Peyer's patch (tissue), 4 donors: ENCODE measurements at places on chromosomes 1 and 21. TPM values are rescaled to one million over a fixed set of nuclear protein-coding genes. Genes with fewer than 3 reads are reported as not detected.

GRCh38 chr1:229205854-229206253, 65.1 kb upstream of the RAB4A start:
- H3K27me3 ChIP-seq = no peaks in the 10 kb centered on the region
- no peak for DNase-seq
- no peak overlapping the region for H3K27ac ChIP-seq
- H3K4me1 ChIP-seq = no peaks in the 10 kb centered on the region

DNA sequence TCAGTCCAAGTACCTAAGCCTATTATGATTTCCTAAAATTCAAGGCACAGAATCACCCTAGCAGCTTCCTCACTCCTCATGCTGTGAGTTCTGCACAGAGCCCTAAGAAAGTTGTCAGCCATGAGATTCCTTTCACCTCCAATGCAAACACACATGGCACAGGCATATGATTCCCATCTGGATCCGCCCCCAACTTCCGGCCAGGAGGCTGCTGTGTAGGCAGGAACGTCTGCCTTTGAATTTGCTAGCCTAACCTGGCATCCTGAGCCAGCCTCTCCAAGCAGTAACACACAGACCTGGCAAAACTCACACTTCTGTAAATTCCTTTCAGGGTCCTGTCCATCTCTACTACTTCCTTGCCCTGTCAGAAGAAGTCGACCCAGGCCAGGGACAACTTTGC, 521.1 kb upstream of the BEND5 start:
- no peak for DNase-seq
- no peaks in the 10 kb centered on the region for H3K4me1 ChIP-seq
- no peak overlapping the region for H3K4me3 ChIP-seq
- H3K27me3 ChIP-seq = no peaks in the 10 kb centered on the region
- no peaks in the 10 kb centered on the region for H3K36me3 ChIP-seq

DNA sequence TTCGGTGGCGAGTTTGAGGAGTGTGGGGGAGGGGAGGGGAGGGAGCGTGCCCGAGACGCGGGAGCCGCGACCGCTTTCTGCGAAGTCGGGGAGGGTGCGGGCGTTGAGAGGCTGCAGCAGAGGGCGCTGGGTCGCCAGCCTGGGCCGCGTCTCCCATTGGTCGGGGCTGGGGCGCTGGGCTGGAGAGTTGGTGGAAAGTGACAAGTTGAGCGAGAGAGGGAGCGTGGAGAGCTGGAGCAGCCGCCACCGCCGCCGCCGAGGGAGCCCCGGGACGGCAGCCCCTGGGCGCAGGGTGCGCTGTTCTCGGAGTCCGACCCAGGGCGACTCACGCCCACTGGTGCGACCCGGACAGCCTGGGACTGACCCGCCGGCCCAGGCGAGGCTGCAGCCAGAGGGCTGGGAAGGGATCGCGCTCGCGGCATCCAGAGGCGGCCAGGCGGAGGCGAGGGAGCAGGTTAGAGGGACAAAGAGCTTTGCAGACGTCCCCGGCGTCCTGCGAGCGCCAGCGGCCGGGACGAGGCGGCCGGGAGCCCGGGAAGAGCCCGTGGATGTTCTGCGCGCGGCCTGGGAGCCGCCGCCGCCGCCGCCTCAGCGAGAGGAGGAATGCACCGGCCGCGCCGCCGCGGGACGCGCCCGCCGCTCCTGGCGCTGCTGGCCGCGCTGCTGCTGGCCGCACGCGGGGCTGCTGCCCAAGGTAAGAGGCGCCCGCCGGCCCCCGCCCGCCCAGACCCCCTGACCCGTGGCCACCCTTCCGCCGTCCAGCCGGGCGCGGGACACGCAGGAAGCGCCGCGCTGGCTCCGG, at the start of gene ROR1:
Gene ROR1, plus strand, starts transcription at position 203 of the 802 bp plus-strand sequence.
- no peaks in the 10 kb centered on the region for H3K27me3 ChIP-seq
- peak within 1 kb of the TSS; percentile 65 for H3K4me3 ChIP-seq
- no peaks in the 10 kb centered on the region for H3K4me1 ChIP-seq

DNA sequence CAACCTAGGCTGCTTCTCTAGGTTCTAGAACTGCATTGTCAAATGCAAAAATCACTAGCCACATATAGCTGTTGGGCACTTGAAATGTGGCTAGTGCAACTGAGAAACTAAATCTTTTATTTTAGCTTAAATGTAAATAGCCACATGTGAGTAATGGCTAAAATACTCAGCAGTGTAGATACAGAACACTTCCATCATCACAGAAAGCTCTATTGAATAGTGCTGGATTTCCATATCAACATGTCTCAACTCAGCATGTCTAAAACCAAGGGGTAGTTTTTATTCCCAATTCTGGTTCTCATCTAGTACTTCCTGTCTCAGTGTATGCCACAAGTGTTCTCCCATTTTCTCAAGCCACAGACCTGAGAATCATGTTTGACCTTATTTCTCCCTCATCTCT, 7.5 kb upstream of the TP53BP2 start:
- no peak overlapping the region for H3K27ac ChIP-seq
- no peaks in the 10 kb centered on the region for H3K4me1 ChIP-seq
- no peak overlapping the region for H3K4me3 ChIP-seq

DNA sequence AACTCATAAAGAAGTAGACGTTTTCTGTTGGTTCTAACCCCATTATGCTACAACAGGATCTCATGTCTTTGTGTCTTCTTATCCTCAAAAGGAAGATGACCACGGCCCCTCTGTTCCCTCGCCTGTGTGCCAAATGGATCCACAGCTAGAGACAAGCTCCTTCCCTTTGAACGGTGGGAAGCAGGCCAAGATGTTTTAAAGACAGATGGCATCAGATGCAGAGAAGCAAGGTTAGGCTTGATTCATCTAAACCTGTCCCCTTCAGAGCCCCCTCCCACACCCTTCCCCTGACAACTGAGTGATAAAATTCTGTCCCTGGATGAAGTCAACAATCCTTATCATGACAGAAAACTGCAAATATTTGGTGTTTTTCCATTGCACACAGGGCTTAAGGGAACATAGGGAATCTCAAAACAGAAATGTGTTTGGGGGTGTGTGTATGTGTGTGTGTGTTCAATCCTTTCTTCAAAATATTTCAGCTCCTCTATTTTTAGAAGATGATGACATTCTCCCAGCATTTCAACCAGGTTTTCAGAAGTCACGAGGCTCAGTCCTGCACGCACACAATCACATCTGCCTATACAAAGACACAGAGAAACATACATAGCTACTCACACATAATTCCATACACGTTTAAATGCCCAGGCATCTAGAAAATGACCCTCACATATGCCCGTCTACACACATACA, 27.8 kb upstream of the FMOD start:
- H3K4me1 ChIP-seq = no peaks in the 10 kb centered on the region
- DNase-seq = no peak
- H3K27ac ChIP-seq = no peak overlapping the region
- no peaks in the 10 kb centered on the region for H3K27me3 ChIP-seq
- no peaks in the 10 kb centered on the region for H3K36me3 ChIP-seq

GRCh38 chr21:43020771-43021170, 46.4 kb downstream of the PKNOX1 start:
- H3K27me3 ChIP-seq = no peaks in the 10 kb centered on the region
- DNase-seq = no peak
- H3K27ac ChIP-seq = no peak overlapping the region
- H3K36me3 ChIP-seq = peaks cover 64% of the 10 kb centered on the region
- H3K4me3 ChIP-seq = no peak overlapping the region
- no peaks in the 10 kb centered on the region for H3K4me1 ChIP-seq

- no peak overlapping the region for H3K27ac ChIP-seq
- H3K4me3 ChIP-seq = no peak overlapping the region
- no peak for DNase-seq
- H3K27me3 ChIP-seq = no peaks in the 10 kb centered on the region
- H3K4me1 ChIP-seq = no peaks in the 10 kb centered on the region
- no peaks in the 10 kb centered on the region for H3K36me3 ChIP-seq
Observed at GRCh38 chr1:112114540-112114939, 125.1 kb upstream of the KCND3 start.

DNA sequence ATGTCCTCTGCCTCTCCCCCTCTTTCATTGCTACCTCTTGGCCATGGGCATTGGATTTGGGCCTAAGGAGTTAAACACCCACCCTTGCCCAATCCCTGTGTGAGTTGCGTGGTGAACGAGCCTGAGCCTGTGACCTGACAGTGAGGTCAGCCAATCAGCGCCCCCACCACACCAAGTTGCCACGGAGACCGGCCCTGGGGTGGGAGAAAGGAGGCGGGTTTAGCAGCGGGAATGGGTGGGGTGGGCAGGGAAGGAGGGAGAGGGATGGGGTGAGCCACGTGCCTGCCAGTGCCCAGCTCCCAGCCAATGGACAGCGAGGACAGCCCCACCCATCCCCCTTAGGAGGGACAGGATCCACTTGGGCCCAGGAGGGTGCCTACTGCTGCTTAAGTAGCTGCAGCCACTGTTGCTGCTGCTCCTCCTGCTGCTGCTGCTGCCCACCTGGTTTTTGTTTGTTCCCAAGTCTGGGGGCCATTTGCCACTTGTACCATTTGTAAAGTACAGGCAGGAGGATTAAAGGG, 9.5 kb downstream of the ZBTB7B start:
- no peaks in the 10 kb centered on the region for H3K27me3 ChIP-seq
- peak; percentile 25 for DNase-seq
- H3K4me1 ChIP-seq = peaks cover 48% of the 10 kb centered on the region
- peak overlapping the region; percentile 95 for H3K27ac ChIP-seq

Gene AADACL4
- total RNA-seq = not detected

Gene PAQR7
- total RNA-seq = 12.1 TPM

Gene MPL
- total RNA-seq = not detected

Gene LRRC53
- total RNA-seq = not detected

Gene G0S2
- 16.5 TPM for total RNA-seq

Gene MAP1LC3C
- total RNA-seq = not detected

Gene ESPN
- 300 TPM for total RNA-seq

Gene SH3D21
- 20.6 TPM for total RNA-seq

Gene PIGP
- total RNA-seq = 13.4 TPM

Gene RUNX3
- total RNA-seq = 5.8 TPM
